ENCODE measurements at places on chromosomes 11 and 22. TPM values are rescaled to one million over a fixed set of nuclear protein-coding genes. Genes with fewer than 3 reads are reported as not detected.

The CARD18 gene
- not detected for polyA plus RNA-seq

The CRYBB2 gene
- polyA plus RNA-seq, result 1.9 TPM

The WBP2NL gene
- polyA plus RNA-seq, result 0.62 TPM

The C11orf21 gene
- polyA plus RNA-seq, result 0.64 TPM

The YPEL4 gene
- 1.6 TPM for polyA plus RNA-seq

The ANO1 gene
- 1.8 TPM for polyA plus RNA-seq

The NCF4 gene
- 5.3 TPM for polyA plus RNA-seq

The SCGB2A2 gene
- polyA plus RNA-seq, result not detected

The RBM14 gene
- polyA plus RNA-seq, result 96.7 TPM

The KLHDC7B gene
- polyA plus RNA-seq, result 0.24 TPM

The SAMM50 gene
- 18.7 TPM for polyA plus RNA-seq

The OR51B2 gene
- polyA plus RNA-seq, result not detected

The TMA7B gene
- not detected for polyA plus RNA-seq

The MFRP gene
- polyA plus RNA-seq, result not detected

The YPEL1 gene
- polyA plus RNA-seq, result 1.8 TPM

The MS4A10 gene
- not detected for polyA plus RNA-seq

All from adrenal gland (tissue), 19 donors.